CD4-positive, alpha-beta T cell treated with Interleukin-17A for 4 hours (primary cell): ENCODE measurements at places on chromosomes 4 and X.

GRCh38 chrX:134693644-134694043 is 35.4 kb upstream of the PLAC1 start:
- no peak for DNase-seq

GRCh38 chrX:68842351-68842750 is 13.5 kb downstream of the EFNB1 start:
- no peak for DNase-seq

DNA sequence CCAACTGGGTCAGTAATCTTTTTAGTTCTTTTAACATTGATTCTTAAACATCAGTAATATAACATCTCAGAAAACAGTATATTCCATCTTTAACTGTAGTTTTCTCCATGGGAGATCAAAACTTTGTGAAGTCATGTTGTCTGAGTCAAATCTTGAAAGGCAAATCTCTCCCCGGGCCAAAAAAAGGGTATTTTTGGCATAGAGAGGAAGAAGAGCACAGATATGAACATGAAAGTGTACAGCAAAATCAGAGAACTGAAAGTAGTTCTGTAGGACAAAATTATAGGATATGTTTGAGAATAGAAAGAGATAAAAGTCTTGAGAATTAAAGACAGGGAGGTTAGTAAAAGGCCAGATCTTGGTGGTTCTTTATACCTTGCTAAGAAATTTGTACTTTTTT is 176.4 kb upstream of the GYPA start:
- DNase-seq = no peak

DNA sequence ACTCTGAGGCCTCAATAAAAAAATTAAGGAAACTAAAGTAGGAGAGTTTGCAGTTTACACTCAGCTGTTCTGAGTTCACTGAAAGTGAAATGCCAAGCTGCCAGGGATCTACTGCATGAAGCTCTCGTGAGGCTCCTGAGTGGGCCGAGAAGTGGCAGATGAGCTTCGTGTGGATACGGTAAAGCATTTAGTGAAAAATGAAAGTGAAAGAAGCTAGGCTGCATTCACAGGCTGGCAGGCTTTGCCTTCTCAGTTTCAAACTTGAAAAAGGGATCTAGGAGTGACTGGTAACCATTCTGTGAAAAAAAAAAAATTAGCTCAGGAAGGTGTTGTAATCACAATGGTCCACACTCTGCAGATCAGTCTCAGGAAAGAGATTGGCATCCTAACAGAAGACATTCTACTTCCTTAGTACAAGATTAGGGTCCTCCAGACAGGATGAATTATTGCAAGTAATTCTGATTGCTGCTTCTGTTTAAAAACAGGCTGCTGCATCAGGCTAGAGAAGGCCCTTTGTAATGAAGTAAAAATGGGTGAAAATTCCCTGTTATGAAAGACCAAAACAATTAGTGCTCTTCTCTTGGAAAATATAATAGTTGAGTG is 679.9 kb downstream of the RPA4 start:
- peak; percentile 52 for DNase-seq

- DNase-seq = no peak
Measured at GRCh38 chr4:152015597-152016302, 254.9 kb upstream of the GATB start.

- no peak for DNase-seq
Measured at GRCh38 chrX:128517691-128518090, 465.5 kb upstream of the ACTRT1 start.
